ENCODE measurements at places on chromosomes 12 and 14.

- peak; percentile 79 for DNase-seq
Observed at GRCh38 chr14:72723858-72724530, 169.9 kb downstream of the DPF3 start.

GRCh38 chr14:26959972-26960660, 362.3 kb upstream of the NOVA1 start:
- DNase-seq, result no peak

DNA sequence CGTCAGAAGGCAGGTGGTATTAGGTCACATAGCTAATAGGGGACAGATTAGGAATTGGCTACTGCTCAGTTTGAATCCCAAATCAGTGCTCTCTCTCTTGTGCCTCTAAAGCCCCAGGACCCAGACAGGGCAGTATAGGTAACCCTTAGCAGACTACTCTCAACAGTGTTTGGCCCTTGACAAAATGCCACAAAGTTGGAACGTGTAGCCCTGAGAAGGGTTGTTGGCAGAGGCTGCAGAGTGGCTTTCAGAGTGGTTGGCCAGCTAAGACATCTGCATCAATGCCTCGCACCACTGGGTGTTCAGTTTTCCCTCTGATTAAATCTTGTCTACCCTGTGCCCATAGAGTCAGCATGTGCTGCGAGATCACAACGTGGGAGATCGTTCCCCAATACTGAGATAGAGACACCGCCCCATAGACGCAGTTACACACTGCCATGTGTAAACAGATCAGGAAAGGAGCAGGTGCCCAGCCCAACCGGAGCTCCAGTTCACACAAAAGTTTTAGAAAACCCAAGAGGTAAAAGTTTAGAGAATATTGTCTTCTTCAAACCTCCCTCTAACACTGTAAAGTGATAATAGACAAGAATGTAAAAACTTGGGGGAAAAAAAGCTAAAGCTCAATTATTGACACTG, 48.3 kb downstream of the EML1 start:
- no peak for DNase-seq

- no peak for DNase-seq
Observed at GRCh38 chr14:72783741-72784140, 110.2 kb downstream of the DPF3 start.

DNA sequence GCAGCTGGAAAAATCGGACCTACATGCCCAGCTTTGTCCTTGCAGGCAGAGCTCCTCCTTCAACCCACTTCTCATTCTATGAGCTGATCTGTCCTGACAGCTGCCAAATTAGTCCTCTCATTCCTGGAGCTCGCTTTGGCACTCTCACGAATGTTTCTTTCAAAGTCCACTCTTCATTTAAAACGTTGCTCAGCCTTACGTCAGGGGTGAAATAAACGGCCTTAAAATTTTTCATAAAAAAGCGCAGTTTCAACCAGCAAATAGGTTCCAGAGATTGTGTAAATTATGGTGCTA, 120.9 kb upstream of the HIF1A start:
- DNase-seq, result no peak

DNA sequence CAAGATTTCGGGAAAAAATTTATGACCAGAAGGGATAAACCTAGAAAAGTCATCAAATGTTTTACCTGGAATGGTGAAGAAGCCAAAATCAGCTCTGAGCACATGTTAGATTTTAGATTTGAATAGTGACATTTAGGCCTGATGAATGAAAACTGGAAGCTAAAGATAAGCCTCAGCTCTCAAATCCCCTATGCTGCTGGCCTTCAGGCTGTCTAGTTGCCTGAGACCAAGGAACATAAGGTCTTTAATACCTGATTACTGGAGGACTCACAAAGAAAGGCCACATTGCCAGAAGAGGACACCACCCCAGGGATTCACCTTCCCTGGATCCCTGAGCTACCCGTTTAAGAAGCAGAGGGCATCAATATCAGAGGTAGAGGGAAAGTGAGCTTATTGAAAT, 56.6 kb downstream of the BCL2L14 start:
- DNase-seq, result no peak

Data from fibroblast of the aortic adventitia (primary cell).